Fibroblast of villous mesenchyme (primary cell): ENCODE measurements at places on chromosomes 5 and 9. TPM values are rescaled to one million over a fixed set of nuclear protein-coding genes. Genes with fewer than 3 reads are reported as not detected.

PDZD2 gene
- 0.97 and 2.6 TPM in 2 replicates for total RNA-seq

CCL21 gene
- not detected in 2 replicates for total RNA-seq

PRLR gene
- 0.97 and 3.5 TPM in 2 replicates for total RNA-seq

ZNF883 gene
- total RNA-seq, result 0.64 and 2.2 TPM in 2 replicates

IL31RA gene
- 0.43 and 0.64 TPM in 2 replicates for total RNA-seq

SPINK1 gene
- total RNA-seq, result 0.32 TPM in 1 of 2 replicates, not detected in the other

PDLIM4 gene
- total RNA-seq, result 42.8 and 97.2 TPM in 2 replicates

NUTM2F gene
- not detected in 2 replicates for total RNA-seq

IFNK gene
- not detected in 2 replicates for total RNA-seq

FGF10 gene
- not detected in 2 replicates for total RNA-seq

IFNB1 gene
- not detected in 2 replicates for total RNA-seq

CDO1 gene
- total RNA-seq, result 0.32 and 2.6 TPM in 2 replicates

KIAA0825 gene
- 4.8 and 9.5 TPM in 2 replicates for total RNA-seq

TMEFF1 gene
- 0.43 and 0.97 TPM in 2 replicates for total RNA-seq

MARCHF11 gene
- not detected in 2 replicates for total RNA-seq

PRRX2 gene
- total RNA-seq, result under 0.01 and 1.6 TPM in 2 replicates

TAF11L5 gene
- total RNA-seq, result not detected in 2 replicates

CARD9 gene
- 14.7 and 20.0 TPM in 2 replicates for total RNA-seq

BSPRY gene
- total RNA-seq, result not detected in 2 replicates

PCDHA4 gene
- 0.32 and 0.43 TPM in 2 replicates for total RNA-seq

SLC34A1 gene
- not detected in 2 replicates for total RNA-seq

CAVIN4 gene
- total RNA-seq, result 0.64 and 1.3 TPM in 2 replicates

LURAP1L gene
- total RNA-seq, result 38.0 and 49.0 TPM in 2 replicates

FAM151B gene
- 8.6 and 8.7 TPM in 2 replicates for total RNA-seq

CTNND2 gene
- total RNA-seq, result not detected in 2 replicates

HAPLN1 gene
- 0.43 and 3.9 TPM in 2 replicates for total RNA-seq

BRD9 gene
- 35.0 and 35.4 TPM in 2 replicates for total RNA-seq

OSMR gene
- total RNA-seq, result 89.2 and 114 TPM in 2 replicates

TOPORS gene
- 25.1 and 44.5 TPM in 2 replicates for total RNA-seq

ANKRD34B gene
- not detected in 2 replicates for total RNA-seq

CCDC171 gene
- total RNA-seq, result 2.2 and 2.3 TPM in 2 replicates

CNTNAP3 gene
- total RNA-seq, result 0.64 TPM in 1 of 2 replicates, not detected in the other

CAMK2A gene
- total RNA-seq, result 1.3 TPM in 2 replicates

PCDHB3 gene
- total RNA-seq, result 0.32 and 0.43 TPM in 2 replicates

NTRK2 gene
- not detected in 2 replicates for total RNA-seq
